ENCODE measurements at places on chromosomes 2 and 18. TPM values are rescaled to one million over a fixed set of nuclear protein-coding genes. Genes with fewer than 3 reads are reported as not detected.

The DLGAP1 gene
- 0.07 TPM for total RNA-seq

The BOLL gene
- not detected for total RNA-seq

The SCYGR4 gene
- total RNA-seq = not detected

The ZNF892 gene
- total RNA-seq = 2.5 TPM

The KCTD1 gene
- 51.8 TPM for total RNA-seq

The C1GALT1C1L gene
- total RNA-seq = 0.21 TPM

The SLC39A10 gene
- total RNA-seq = 17.0 TPM

The ESPNL gene
- not detected for total RNA-seq

The UGT1A7 gene
- total RNA-seq = 0.37 TPM

The TUBB8B gene
- not detected for total RNA-seq

The FRZB gene
- 0.21 TPM for total RNA-seq

The ERBB4 gene
- total RNA-seq = not detected

The RAB6C gene
- total RNA-seq = not detected

The C18orf54 gene
- 5.4 TPM for total RNA-seq

The DYSF gene
- total RNA-seq = 7.2 TPM

The MSTN gene
- total RNA-seq = not detected

The SULT1C4 gene
- total RNA-seq = not detected

The CNDP1 gene
- not detected for total RNA-seq

The AGXT gene
- total RNA-seq = not detected

The TDRD15 gene
- not detected for total RNA-seq

The PTPRN gene
- total RNA-seq = 0.49 TPM

The CCDC74B gene
- 17.5 TPM for total RNA-seq

The SERPINB13 gene
- total RNA-seq = 44.9 TPM

The SLC4A5 gene
- 0.14 TPM for total RNA-seq

The ZNF519 gene
- 2.5 TPM for total RNA-seq

The SERPINB10 gene
- total RNA-seq = 0.28 TPM

The EHD3 gene
- 3.4 TPM for total RNA-seq

The IRS1 gene
- total RNA-seq = 27.2 TPM

The TMEM247 gene
- total RNA-seq = not detected

The LINC00305 gene
- not detected for total RNA-seq

The LRRTM4 gene
- total RNA-seq = not detected

The INHA gene
- not detected for total RNA-seq

The CFAP65 gene
- not detected for total RNA-seq

The ELMOD3 gene
- 11.4 TPM for total RNA-seq

The AMER3 gene
- total RNA-seq = not detected

The RPRD1A gene
- total RNA-seq = 42.7 TPM

The ANKRD30BL gene
- total RNA-seq = not detected

The WDR75 gene
- 36.6 TPM for total RNA-seq

The TRPM8 gene
- total RNA-seq = not detected

The TMEM198 gene
- 0.93 TPM for total RNA-seq
